ENCODE measurements at places on chromosomes 13 and 19.

DNA sequence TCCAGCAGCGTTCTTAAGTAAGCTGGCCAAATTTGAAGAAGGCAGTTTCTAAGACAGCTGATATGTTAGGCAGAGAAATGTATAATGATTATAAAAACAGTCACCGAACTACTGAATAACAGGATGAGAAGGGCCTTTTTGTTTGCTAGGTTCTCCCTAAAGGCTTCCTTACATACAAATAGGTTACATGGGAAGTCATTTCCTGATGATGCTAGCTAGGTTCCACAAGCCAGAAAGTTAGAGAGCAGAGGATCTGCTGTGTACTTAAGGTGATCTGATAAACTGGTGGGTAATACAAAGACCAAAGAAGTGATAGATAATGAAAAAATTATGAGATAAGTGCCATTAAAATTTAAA lies 139.7 kb downstream of the VWA8 start:
- no peak for DNase-seq

DNA sequence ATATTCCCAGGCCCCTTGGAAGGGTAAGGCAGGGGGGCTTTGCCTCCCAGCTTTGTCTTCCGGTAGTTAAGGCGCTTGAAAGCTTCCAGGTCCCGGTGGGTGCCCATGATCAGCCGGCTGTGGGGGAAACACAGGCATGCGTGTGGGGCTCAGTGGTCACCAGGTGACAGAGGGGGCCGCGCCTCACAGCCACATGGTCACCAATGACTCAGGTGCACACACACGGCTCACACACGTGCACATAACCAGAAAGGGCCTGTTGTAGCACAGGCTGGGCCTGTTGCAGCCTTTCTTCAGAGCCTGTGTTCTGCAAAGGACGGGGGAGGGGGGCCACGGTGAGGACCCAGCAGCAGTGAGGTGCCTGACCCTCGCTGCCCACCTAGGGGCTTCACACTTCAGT lies 5.9 kb downstream of the NANOS3 start:
- DNase-seq = no peak

DNA sequence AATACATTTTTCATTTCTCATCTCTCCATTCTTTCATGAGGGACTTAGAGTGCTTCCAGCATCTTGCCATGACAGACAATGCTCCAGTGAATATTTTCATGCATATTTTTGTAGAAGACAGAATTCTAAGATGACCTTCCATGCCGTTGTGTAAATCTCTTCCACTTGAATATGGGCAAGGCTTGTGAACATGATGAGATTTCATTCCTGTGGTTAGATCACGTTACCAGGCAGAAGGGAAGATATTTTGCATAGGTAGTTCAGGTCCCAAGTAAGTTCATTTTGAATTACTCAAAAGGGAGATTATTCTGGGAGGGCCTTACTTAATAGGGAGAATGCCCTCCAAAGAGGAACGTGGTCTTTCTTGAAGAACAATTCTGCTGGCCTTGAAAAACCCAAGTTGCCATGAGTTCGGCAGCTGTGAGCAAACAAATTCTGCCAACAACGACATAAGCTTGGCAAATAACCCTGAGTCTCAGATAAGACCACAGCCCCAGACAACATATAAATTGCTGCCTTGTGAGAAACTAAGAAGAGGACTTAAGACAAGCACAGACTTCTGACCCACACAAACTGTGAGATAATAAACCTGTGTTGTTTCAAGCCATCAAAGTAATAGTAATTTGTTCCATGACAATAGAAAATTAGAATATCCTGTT lies 400.5 kb upstream of the GPC6 start:
- DNase-seq = no peak

- peak; percentile 36 for DNase-seq
These were observed 131.7 kb downstream of the ATP11A start for GRCh38 chr13:112821340-112822055.

- no peak for DNase-seq
These were observed 432.3 kb downstream of the SLITRK6 start for GRCh38 chr13:85366759-85367417.

GRCh38 chr13:94322925-94323763 lies 156.3 kb downstream of the DCT start:
- no peak for DNase-seq

DNA sequence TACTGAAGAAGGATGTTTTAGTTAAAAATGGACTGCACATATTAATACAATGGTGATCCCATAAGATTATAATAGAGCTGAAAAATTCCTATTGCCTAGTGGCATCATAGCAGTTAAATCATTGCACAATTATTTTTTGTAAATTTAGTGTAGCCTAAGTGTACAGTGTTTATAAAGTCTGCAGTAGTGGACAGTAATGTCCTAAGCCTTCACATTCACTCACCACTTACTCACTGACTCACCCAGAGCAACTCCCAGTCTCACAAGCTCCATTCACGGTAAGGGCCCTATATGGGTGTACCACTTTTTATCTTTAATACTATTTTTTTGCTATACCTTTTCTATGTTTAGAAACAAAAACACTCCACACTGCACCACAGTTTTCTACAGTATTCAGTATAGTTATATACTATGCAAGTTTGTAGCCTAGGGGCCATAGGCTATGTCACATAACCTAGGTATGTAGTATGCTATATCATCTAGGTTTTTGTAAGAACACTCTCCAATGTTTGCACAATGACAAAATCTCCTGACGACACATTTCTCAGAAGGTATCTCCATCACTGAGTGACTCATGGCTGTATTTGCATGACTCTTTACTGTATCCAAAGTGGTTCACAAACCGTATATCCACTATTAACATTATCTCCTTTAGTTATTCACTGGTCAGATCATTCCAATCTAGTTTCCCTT lies 536.0 kb downstream of the KLF12 start:
- DNase-seq = no peak

- DNase-seq = peak; percentile 39
These were observed 79.7 kb downstream of the TSHZ3 start for GRCh38 chr19:31269425-31270127.

GRCh38 chr19:38068826-38069225 lies 155.2 kb downstream of the DPF1 start:
- no peak for DNase-seq

- DNase-seq = no peak
These were observed 157.1 kb upstream of the SPRY2 start for GRCh38 chr13:80497978-80498377.

DNA sequence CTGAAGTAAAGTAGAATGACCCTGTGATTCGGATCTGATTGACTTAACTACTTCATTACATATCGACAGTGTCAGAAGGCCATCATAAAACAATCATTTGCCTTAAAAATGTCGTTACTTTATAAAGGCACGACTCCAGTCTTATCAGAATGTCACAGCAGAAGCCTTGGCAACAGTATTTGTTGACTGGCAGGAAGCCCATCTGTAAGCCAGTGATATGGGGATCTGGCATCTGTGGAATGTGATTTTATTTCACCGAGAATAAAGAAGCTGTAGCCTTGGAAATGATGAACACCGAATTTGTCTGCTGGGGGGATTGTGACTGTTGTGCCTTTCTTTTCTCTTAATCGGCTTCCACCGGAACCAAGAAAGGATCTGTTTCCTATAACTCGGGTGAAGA lies 362.5 kb downstream of the TDRD3 start:
- no peak for DNase-seq

GRCh38 chr13:109200556-109200955 lies 571.1 kb downstream of the MYO16 start:
- no peak for DNase-seq

DNA sequence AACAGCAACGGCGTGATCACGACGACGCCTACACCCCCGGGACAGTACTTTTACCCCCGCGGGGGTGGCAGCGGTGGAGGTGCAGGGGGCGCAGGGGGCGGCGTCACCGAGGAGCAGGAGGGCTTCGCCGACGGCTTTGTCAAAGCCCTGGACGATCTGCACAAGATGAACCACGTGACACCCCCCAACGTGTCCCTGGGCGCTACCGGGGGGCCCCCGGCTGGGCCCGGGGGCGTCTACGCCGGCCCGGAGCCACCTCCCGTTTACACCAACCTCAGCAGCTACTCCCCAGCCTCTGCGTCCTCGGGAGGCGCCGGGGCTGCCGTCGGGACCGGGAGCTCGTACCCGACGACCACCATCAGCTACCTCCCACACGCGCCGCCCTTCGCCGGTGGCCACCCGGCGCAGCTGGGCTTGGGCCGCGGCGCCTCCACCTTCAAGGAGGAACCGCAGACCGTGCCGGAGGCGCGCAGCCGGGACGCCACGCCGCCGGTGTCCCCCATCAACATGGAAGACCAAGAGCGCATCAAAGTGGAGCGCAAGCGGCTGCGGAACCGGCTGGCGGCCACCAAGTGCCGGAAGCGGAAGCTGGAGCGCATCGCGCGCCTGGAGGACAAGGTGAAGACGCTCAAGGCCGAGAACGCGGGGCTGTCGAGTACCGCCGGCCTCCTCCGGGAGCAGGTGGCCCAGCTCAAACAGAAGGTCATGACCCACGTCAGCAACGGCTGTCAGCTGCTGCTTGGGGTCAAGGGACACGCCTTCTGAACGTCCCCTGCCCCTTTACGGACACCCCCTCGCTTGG lies 966 bp downstream of the JUNB start:
- DNase-seq = peak; percentile 89

GRCh38 chr13:31755803-31756212 lies 16.5 kb downstream of the RXFP2 start:
- no peak for DNase-seq

DNA sequence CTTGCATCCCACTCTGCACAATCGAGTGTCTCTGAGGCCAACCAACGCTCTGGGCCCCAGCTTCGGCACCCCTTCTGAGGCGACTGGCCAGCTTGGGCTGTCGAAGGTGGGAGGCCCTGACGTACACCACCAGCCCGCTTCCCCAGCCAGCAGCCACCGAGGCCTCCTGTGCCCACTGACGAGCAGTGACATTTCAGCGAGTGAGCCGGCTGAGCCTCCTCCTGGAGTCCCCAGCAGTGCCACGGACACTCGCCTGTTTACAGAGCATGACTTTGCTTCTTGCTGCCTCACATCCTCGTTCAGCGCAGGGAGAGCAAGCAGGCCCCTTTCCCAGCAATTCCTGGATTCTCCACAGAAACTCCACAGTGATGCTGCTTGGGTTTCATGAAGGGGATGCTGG lies 240.2 kb upstream of the MAB21L1 start:
- DNase-seq = peak; percentile 61

- peak; percentile 77 for DNase-seq
These were observed 15.8 kb downstream of the TECR start for GRCh38 chr19:14544977-14545715.

- DNase-seq = peak; percentile 69
These were observed 37.2 kb downstream of the STK24 start for GRCh38 chr13:98539666-98540065.

DNA sequence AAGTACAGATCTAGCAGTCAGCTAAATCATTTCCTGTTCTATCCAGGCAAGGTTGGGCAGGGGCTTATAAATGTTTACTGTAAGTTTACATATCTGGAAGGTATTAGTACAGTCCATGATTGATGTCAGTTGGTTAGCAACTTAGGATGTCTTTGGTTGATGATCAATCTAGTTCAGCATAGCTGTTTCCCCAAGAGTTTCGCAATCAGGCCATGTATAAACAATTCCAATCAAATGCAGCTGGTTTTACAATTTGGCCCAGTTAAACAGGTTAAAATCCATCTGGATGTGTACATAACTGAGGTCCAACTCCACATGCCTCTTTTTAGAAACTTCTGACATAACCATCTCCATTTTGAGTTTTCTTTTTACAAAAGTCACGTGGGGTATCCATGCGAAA lies 6.9 kb downstream of the ZNF221 start:
- no peak for DNase-seq

DNA sequence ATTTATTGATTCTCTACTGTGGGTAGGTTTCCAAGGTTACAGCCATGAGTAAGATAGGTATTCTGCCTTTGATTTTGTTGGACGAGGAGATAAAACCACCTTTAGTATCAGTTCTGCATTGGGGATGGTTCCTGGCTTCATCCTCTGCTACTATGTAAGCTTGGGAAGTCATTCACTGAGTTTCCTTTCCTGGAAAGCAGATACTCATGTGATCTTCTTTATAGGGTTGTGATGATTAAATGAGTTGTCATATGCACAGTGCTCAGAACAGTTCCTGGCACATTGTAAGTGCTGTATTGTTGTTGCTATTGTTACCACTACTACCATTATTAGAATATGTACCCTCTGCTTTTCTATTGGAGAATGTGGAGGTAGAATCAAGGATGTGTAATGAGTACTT lies 13.1 kb upstream of the WTIP start:
- no peak for DNase-seq

DNA sequence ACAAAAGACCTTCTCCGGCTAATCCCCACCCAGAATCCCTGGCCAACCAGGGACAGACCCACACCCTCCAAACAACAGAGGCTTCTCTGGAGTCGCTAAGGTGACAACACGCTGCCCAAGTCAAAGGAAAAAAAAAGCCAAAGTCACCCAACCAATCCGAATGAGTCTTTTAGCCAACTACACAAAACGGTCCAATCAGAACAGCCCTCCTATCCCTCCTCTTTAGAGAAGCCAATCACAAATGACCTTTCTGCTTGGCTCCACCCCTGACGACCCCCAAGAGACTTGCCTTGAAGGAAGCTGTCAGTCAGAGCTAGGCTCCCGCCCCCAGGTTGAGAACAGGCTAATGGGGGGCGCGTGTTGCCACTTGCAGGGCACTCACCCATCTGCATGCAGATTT lies 6.6 kb upstream of the FBXW9 start:
- no peak for DNase-seq

GRCh38 chr19:20912973-20913372 lies 10.1 kb upstream of the ZNF85 start:
- DNase-seq = no peak

- DNase-seq = no peak
These were observed 53.7 kb upstream of the UQCRFS1 start for GRCh38 chr19:29266603-29267002.

DNA sequence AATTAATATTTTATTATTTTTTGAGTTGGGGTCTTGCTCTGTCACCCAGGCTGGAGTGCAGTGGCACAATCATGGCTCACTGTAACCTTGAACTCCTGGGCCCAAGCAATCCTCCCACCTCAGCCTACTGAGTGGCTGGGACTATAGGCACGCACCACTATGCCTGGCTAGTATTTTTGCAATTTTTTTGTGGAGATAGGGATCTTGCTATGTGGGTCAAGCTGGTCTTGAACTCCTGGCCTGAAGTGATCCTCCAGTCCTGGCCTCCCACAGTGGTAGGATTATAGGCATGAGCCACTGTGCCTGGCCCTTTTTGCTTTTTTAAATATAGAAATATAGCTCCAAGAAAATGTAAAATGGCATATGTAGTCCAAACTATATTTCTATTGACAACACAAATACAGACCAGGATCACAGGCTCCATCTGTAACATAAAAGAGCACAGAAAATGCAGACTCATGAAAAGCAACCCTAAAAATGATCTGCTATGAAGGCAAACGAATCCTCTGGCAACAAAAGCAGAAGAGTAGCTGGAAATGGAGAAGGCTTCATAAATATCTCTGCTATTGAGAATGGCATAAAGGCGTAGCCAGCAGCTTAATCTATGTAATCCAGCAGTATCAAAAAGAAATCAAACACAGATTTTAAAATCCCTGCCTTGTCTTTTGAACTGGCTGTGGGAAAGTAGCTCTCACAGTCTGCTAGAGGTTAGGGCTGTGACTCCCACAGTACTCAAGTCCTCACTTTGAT lies 200.6 kb downstream of the LHFPL6 start:
- no peak for DNase-seq
